Fibroblast of villous mesenchyme (primary cell): ENCODE measurements at places on chromosomes 13 and 19. TPM values are rescaled to one million over a fixed set of nuclear protein-coding genes. Genes with fewer than 3 reads are reported as not detected.

- no peak for DNase-seq
Observed at GRCh38 chr19:47614021-47614295, 5.0 kb downstream of the BICRA start.

DNA sequence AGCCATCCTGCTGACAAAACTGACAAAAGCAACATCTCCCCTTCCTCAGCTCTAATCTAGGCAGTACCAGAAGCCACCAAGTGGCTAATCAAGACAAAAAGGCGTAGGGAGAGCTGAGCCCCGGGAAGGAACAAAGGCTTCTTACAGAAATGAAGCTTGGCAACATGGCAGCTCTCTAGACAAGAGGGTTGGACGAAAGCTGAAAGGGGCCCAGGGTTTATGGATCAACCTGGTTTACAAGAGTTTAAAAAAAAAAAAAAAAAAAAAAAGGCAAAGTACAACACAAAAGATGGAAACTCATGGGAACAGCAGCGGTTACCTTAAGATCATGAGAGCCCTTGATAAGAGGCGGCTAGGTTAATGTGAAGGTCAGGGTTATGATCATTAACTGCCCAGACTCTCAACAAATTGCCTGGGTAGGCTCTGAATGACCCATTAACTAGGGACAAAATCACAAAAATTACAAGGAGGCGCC lies 14.0 kb downstream of the ZC3H4 start:
- no peak for DNase-seq

DNA sequence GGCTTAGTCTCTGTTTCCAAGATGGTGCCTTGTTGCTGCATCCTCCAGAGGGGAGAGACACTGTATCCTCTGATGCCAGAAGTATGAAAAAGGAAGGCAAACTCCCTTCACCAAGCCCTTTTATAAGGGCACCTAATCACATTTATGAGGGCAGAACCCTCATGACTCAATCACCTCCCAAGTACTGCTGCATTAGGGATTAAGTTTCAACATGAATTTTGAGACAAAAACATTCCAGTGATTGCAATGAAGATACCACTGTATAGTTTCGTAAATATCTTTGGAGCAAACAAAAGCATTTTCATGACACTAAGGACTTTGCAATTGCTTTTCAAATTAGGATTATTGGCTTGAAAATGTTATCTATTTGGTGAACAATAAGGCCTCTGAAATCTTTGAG lies 63.8 kb downstream of the RNF17 start:
- DNase-seq, result no peak

GRCh38 chr13:73473016-73473415 lies 414.2 kb downstream of the KLF5 start:
- DNase-seq, result no peak

- no peak for DNase-seq
Observed at GRCh38 chr19:8131517-8131916, 17.9 kb downstream of the FBN3 start.

DNA sequence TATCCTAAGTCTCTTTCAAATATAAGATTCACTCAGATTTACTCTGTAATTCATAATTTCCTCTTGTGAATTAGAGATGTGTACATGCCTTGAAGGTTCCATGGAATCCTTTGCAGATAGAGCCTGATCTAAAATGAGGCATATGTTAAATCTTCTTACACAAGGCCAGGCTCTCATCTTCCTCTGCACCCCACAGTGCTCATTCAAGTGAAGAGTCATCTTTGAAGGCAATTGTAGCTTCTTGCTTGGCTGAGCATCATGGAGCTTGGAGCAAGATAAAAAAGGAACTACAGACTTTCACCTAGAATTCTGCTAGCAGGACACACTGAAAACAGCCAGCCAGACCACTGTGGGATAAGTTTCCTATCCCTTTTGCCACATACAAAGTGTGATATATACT lies 566.4 kb downstream of the PCDH9 start:
- DNase-seq, result no peak

DNA sequence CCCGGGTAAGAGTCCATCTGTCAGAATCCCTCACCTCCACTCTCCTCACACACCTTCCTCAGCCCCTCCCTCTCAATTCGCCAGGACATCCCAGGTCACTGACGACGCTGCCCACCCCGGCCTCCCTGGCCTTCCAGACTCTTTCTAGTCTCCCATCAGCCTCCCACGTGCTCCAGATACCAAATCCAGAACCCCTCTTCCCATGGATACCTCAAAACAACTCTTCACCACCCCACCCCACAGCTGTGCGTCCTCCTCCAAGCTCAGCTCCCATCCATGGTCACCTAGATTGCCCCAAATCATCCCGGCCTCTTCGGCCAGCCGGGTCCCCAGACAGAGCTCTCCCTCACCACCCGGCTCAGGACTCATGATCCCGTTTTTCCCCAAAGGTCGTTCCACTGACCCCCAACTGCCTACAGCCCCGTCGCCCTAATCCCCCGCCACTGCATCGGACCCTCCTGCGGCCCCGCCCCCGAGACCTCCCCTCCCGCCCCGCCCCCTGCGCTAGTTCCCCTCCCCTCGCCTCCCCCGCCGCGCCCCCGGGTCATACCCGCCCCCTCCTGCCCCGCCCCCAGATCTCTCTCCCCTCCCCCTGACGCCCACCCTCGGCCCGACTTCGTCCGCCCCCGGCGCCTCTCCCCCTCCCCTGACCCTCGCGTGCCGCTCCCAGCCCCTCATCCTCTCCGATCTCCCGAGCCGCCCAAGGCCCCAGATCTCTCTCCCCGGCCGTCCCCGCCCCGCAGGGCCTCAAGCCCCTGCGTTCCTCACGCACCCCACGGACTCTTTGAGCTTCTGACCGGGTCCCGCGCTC lies 546 bp downstream of the UBXN6 start:
- DNase-seq, result peak; percentile 84

DNA sequence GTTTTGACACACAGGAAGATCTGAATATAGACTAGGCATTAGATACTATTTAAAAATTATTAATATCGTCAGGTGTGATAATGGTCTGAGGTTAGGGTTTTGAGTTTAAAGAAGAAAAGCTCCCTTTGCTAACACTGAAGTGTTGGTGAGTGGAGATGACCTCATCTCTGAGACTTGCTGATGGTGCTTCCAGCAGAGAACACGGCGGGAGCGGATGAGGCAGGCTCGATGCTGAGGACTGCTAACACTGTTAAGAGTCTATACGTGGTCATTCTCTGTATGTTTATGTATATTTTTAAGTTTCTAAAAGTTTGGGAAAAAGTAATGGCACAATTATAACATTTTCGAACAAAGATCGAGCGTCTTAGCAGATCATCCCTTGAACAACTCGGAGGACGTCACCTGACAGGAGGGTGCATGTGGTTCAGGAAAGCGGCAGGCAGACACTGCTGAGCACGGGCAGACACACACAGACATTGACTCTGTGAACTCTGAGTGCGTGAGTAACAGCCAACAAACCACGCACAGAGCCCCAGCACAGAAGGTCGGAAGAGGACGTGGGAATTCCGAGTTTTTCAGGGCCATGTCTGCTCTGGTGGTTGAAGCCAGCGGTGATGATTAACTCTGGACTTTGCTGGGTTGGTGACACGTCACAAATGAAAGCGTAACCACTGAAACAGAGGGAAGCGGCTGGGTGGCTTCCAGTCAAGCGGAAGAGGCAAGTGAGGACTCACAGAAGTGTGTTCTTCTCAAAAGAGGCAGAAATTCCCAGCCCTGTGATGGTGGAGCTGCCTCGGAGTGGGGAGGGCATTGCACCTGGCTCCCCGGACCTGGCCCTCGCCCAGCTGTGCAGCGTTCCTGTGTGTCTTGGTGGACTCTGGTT lies 91.9 kb upstream of the TEX29 start:
- peak; percentile 48 for DNase-seq

DNA sequence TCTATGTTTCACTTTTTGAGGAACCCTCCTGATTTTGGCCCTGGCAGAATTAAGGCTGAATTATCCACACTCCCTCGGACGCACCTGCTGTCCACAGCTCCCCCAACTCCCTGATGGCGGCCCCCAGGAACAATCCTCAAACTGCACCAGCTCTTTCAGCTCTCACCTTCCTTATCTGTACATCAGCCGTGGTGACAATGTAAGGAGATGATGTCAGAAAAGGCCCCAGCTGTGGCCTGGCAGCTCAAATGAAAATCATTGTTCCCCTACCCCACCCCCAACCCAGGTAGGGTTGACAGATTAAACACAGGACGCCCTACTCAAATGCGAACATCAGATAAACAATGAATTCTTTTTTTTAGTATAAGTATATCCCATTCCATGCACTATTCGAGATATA lies 35.0 kb upstream of the KLF2 start:
- DNase-seq, result no peak

DNA sequence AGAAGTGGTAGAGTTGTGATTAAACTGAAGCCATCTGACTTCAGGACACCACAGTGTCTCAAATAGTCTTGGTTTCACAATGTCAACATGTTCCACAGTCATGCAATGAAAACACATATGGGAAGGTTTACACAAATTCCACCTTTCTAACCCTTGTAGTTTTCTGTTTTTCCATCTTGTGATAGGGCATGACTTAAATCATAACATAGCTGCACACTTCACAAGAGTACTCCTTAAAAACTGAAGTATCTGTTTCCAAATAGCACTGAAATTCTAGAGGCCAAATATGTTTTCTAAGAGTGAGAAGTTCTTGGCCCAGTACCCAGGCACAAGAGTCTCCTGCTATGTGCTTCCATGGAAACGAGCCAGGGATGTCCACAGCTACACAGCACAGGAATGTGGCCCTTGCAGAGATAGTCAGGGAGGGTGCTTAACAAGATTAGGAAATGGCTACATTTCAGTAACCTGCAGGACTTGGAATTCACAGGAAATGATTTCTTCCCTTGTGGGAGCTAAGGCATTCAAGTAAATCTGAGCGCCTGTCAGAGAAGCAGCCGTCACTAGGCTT lies 269.1 kb downstream of the NDFIP2 start:
- DNase-seq, result peak; percentile 99

GRCh38 chr13:95652821-95653220 lies 8.3 kb upstream of the DZIP1 start:
- no peak for DNase-seq

- DNase-seq, result no peak
Observed at GRCh38 chr13:79289571-79289970, 116.5 kb downstream of the RBM26 start.

- no peak for DNase-seq
Observed at GRCh38 chr13:107968470-107968869, 246.9 kb downstream of the LIG4 start.

GRCh38 chr13:76048131-76048530 lies 412.0 kb downstream of the LMO7 start:
- DNase-seq, result no peak

DNA sequence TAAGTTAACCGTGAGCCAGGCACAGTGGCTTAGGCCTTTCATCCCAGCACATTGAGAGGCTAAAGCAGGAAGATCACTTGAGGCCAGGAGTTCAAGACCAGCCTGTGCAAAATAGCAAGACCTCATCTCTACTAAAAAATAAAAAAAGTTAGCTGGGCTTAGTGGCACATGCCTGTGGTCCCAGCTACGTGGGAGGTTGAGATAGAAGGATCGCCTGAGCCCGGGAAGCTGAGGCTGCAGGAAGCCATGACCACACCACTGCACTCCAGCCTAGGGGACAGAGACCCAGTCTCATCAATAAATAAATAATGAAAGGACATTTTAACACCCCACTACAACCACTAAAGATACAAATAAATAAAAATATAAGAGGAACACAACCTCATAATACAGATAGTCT lies 21.6 kb downstream of the LSM14A start:
- no peak for DNase-seq

- no peak for DNase-seq
Observed at GRCh38 chr19:13284929-13285928, 135.0 kb downstream of the IER2 start.

GRCh38 chr13:21240586-21240985 lies 64.1 kb downstream of the MRPL57 start:
- DNase-seq, result peak; percentile 66

DNA sequence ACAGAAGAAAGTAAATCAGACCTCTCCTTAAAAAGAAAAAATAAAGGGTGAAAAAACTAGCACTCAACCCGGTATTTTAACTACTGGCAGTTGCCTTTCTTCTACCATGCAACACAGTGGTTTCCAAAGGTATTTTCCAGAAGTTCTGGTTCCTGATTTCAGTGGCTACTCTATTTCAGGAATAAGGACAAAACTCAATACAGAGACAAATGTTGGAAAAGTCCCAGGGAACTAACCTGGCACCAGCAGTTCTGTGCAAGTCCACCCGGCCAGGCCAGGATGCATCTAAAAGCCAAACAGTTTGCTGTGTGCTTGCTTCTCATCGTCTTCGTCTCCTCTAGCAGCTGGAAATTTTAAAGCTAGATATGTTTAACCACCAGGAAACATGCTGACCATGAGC lies 52.5 kb downstream of the FOXO1 start:
- no peak for DNase-seq

DNA sequence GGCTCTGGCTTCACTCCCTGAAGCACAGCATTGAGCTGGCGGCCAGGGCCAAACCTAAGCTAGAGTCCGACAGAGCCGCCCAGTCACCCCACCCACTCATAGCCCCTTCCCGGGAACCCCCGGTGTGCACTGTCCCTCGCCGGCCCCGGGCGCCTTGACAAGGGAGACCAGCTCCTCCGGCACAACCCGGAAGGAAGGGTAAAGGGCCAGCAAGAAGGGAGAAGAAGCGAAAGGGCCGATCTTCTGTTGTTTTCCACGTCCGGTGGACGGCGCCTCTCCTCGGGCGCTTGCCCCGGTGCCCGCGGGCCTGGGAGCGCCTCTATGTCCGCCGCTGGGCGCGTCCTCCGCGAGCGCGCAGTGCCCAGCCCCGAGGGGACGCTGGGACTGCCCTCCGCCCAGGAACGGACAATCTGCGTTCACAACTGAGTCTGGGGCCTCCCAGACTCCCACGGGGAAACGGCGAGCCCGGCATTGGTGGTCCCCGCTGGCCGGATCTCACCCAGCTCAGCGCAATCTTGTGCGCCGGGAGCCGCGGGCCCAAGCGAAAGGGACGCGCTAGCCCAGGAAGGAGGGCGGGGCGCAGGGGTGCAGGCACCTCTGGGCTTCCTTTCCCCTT lies 172.5 kb upstream of the MIR17HG start:
- DNase-seq, result no peak

DNA sequence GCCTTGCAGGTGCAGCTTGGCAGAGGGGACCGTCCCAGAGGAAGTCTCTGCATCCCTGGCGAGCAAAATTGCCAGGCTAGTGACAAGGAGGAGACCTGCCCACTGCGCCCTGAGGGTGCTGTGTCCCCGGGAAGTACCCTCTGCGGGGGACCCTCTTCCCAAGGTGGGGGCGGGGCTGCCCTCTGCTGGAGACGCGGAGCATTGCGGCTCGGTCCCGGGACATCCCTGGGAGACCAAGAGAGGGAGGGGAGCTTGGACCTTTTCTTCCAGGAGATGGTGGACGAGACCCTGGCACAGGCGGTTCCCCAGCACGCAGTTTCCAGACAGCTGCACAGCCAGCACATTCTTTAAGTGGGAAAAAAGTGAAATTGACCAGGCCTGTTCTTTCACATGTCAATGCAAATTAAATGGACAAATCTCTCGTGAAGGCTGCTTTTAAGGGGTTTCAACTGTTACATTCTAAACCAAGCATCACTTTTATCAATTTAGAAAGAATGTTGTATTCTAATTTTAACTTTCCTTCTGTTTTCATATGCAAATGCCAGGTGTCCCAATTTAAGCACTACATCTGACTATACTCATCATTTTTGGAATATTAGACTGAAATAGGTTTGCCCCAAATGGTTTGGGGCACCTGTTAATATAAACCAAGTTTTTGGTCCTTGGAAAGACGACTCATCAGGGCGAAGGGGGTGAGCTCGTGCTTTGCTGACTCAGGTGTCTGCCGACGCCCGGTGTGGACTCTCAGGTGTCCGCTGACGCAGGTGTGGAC lies 60.7 kb downstream of the MCF2L start:
- DNase-seq, result peak; percentile 3

Gene TNFAIP8L1
- total RNA-seq, result 4.2 and 4.3 TPM in 2 replicates

Gene CYSLTR2
- total RNA-seq, result not detected in 2 replicates

Gene CEACAM19
- 2.6 and 5.6 TPM in 2 replicates for total RNA-seq

Gene ZNF699
- total RNA-seq, result 11.7 and 14.8 TPM in 2 replicates

Gene WASF3
- 9.0 and 14.2 TPM in 2 replicates for total RNA-seq

Gene C1QTNF9
- not detected in 2 replicates for total RNA-seq

Gene EFNB2
- total RNA-seq, result 7.4 and 10.8 TPM in 2 replicates

Gene CCNA1
- under 0.01 and 0.43 TPM in 2 replicates for total RNA-seq
